ENCODE measurements at places on chromosomes 4 and X.
A peak's percentile ranks its signal among the peaks of the same experiment; 100 is the strongest.

- no peak for DNase-seq
Measured at GRCh38 chr4:56861360-56861759, 39.9 kb upstream of the SPINK2 start.

DNA sequence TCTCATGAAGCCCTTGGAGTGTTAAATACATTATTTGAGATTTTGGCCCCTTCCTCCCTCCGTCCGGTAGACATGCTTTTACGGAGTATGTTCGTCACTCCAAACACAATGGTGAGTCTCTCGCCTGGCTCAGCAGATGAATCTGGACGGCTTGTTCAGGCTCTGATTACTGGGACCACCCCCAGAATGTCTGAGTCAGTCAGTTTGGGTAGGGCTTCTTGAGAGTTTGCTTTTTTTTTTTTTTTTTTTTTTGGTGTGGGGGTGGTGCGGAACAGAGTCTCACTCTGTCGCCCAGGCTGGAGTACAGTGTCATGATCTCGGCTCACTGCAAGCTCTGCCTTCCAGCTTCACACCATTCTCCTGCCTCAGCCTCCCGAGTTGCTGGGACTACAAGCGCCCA, 62.4 kb upstream of the MSANTD1 start:
- no peak for DNase-seq

GRCh38 chr4:139802931-139803330, 137.3 kb downstream of the MGST2 start:
- DNase-seq: peak; percentile 27

GRCh38 chrX:98067611-98068010, 1183.9 kb downstream of the RPA4 start:
- no peak for DNase-seq

DNA sequence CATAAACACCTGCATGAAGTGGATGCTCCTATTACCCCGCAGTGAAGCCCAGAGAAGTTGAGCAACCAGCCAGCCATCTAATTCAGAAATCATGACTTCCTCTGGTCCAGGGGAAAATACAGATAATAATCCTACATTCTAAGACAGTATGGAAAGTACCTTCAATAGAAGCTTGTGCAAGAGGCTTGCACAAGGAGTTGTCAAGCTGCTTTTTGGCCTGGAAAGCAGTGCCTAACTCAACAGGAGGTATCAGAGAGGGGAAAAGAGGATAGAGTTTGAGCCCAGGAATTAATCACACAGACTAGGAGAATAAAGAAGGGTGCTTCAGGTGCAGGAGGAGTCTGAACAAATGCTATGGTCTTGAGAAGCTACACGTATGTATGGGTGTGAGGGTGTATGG, 26.7 kb downstream of the TMEM192 start:
- DNase-seq: no peak

- no peak for DNase-seq
Measured at GRCh38 chrX:134868771-134869495, 121.9 kb upstream of the SMIM10 start.

- DNase-seq: no peak
Measured at GRCh38 chr4:151600432-151600831, 160.4 kb downstream of the GATB start.

DNA sequence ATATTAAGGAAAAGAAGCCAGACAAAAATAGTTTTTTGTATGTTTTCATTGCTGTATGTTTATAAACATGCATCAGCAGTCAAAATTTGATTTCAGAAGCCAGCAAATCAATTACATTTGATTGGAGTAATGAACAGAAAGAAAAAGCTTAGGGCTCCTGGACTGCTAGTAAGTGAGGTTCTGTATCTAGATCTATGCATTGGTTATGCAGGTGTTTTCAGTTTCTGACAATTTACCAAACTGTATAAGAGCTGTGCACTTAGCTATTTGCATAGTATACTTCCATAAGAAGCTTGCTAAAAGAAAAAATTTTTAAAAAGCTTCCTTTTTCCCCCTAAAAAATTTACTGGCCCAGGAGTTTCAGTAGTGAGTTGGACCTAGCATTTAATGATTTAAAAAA, 881.6 kb downstream of the PCDH7 start:
- DNase-seq: no peak
